NAMALWA (cell line): ENCODE measurements at places on chromosomes 7 and 10.
A peak's percentile ranks its signal among the peaks of the same experiment; 100 is the strongest.

DNA sequence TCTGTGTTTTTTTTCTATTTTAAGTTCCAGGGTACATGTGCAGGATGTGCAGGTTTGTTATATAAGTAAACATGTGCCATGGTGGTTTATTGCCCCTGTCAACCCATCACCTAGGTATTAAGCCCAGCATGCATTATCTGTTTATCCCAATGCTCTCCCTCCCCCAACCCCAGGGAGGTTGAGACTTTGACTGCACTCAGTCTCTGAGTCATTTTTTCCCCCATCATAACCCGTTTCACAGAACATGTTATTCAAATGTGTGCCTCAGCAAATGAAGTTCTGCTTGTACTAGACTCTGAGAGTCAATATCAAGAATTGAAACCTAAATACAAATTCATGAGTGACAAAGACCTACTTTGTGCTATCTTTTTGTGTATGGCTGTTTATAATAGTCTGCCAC lies 70.0 kb upstream of the CYP26C1 start:
- no peak for DNase-seq

- DNase-seq, result no peak
Measured at GRCh38 chr7:146982482-146982881, 865.9 kb downstream of the CNTNAP2 start.

DNA sequence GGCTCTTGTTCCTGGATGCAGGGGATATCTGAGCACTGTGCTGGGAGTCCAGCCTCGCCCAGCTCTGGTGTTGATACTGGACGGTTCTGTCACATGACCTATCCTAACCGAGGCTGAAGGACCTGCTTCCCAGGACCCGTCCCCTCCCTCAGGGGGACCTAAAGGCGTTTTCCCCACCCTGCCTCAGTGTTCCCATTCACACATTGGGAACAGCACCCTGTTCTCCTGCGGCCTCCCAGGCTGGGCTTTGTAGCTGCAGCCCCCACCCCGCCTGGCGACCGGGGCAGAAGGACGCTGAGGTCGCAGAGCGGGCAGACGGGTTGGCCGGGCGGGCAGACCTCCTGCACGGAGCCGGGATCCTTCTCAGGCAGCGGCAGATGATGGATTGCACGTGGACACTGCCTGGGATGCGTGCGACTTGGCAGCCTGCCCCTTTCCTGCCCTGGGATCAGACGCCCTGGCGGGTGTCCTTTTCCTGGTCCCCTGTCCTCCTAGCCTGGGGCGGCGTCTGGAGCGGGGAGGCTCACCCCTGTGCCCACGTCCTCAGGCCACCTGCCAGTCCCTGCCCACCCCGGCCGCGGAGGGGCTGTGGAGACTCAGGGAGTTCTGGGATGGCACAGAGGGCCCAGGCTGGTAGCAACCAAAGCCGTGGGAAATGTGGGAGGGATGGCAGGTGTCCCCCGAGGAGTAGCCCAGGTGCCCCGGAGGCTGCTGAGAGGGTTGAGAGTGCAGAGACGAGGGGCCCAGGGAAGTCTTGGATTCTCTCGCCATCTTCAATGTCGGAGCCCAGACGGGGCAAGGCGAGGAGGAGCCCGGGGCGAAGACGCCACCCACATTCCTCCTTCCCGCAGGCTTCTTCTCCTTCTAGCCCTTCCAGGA lies 17.2 kb upstream of the PSMG3 start:
- DNase-seq, result no peak

- DNase-seq, result no peak
Measured at GRCh38 chr7:1981201-1981877, 251.4 kb downstream of the MAD1L1 start.

- no peak for DNase-seq
Measured at GRCh38 chr10:21572578-21572977, 38.5 kb downstream of the MLLT10 start.

- no peak for DNase-seq
Measured at GRCh38 chr10:12350925-12351324, 1.6 kb downstream of the CAMK1D start.

DNA sequence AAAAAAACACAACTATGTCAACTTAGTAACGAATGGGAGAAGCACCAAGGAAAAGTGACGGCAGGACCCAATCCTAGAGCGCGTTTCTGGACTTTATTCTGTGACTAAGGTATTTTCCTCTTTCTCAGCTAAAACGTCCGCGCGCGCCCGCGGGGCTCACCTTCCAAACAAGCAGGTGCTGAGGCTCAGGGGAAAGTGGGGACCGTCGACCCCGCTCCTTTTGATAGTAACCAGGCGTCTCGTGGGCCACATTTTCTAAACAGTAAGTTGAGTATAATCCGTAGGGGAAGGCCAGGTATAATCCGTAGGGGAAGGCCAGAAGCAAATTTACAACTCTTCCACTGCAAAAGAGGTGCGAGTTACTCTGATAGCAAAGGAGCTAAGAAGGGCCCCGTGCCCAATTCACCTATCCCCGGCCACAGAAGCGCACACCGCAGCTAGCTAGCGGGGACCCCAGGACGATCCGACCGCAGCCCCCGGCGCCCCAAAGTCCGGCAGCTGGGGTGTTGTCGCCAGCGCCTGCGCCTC lies 743 bp downstream of the MKI67 start:
- peak; percentile 37 for DNase-seq

GRCh38 chr10:121112136-121112535 lies 261.0 kb downstream of the WDR11 start:
- no peak for DNase-seq

- no peak for DNase-seq
Measured at GRCh38 chr10:94450782-94451181, 48.4 kb downstream of the TBC1D12 start.

DNA sequence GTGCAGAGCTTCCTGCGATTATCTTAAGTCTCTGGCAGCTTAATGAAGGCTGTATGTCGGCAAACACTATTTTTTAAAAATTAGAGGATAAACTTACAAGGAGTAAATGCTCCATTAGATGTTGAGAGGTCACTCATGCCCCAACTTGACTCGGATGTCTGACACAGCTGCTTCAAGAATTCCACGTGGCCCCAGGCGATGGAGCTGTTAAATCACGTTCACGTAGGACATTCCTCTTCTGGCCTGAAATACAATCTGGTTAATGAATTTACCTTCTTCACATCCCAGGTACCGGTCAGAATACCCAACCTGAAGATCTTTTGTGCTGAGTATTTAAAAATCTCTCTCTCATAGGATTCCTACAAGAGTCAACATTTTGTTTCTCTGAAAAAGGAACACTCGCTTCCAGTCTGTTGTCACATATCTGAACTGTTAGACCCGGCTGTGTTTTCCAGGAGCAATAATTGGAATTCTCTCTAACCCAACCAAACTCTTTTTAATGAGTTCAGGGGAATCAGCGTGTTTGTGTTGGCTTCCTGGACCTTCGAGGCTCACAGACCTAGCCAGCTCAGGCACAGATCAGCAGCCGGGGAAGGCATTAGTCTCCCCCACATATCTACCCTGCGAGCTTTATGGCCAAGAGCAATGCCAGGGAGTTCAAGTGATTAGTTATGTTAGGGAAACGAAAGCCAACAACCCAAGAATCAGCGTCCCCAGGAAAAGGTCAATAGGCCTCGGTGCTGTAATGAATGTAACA lies 284.9 kb downstream of the FGFR2 start:
- no peak for DNase-seq

- no peak for DNase-seq
Measured at GRCh38 chr10:11011984-11012383, 5.7 kb upstream of the CELF2 start.

GRCh38 chr10:70234668-70235447 lies 1.6 kb upstream of the PPA1 start:
- DNase-seq, result no peak

DNA sequence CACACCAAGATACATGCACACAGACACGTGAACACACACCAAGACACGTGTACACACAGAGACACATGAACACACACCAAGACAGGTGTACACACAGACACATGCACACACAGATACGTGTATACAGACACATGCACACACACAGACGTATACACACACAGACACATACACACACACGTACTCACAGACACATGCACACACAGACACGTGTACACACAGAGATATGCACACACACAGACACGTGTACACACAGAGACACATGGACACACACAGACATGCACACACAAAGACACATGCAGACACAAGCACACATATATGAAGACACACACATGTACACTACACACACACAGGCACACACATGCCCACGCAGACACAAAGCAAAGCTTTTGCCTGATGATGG lies 134.6 kb downstream of the TCERG1L start:
- DNase-seq, result no peak

GRCh38 chr10:69074532-69074931 lies 13.4 kb upstream of the SRGN start:
- no peak for DNase-seq

- DNase-seq, result no peak
Measured at GRCh38 chr10:52258799-52259425, 55.2 kb upstream of the DKK1 start.

- DNase-seq, result no peak
Measured at GRCh38 chr7:15314922-15315321, 246.9 kb downstream of the AGMO start.

GRCh38 chr7:107996072-107996882 lies 6.7 kb downstream of the LAMB1 start:
- no peak for DNase-seq

GRCh38 chr7:54967377-54967776 lies 51.4 kb upstream of the EGFR start:
- no peak for DNase-seq

DNA sequence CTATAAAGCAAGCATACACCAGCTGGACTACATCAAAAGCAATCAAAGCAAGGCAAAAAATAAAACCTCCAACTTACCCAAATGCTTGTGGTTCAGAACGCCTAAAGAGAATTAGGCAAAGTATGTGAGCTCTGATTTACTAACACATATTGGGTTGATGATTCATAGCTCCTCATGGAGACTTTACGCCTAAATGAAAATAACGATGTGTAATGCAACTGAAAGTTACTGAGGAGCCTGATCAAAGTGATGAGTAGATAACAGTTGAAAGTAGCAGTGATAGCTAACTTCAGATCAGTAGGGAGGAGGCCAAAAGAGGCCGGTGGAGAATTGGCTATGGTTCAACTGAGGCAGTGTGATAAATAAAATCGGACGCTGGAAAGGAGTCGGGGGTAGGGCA lies 85.0 kb downstream of the MPP7 start:
- DNase-seq, result no peak

GRCh38 chr7:106056513-106057203 lies 55.5 kb downstream of the SYPL1 start:
- DNase-seq, result peak; percentile 95

- DNase-seq, result no peak
Measured at GRCh38 chr10:77485847-77486246, 151.8 kb downstream of the KCNMA1 start.

DNA sequence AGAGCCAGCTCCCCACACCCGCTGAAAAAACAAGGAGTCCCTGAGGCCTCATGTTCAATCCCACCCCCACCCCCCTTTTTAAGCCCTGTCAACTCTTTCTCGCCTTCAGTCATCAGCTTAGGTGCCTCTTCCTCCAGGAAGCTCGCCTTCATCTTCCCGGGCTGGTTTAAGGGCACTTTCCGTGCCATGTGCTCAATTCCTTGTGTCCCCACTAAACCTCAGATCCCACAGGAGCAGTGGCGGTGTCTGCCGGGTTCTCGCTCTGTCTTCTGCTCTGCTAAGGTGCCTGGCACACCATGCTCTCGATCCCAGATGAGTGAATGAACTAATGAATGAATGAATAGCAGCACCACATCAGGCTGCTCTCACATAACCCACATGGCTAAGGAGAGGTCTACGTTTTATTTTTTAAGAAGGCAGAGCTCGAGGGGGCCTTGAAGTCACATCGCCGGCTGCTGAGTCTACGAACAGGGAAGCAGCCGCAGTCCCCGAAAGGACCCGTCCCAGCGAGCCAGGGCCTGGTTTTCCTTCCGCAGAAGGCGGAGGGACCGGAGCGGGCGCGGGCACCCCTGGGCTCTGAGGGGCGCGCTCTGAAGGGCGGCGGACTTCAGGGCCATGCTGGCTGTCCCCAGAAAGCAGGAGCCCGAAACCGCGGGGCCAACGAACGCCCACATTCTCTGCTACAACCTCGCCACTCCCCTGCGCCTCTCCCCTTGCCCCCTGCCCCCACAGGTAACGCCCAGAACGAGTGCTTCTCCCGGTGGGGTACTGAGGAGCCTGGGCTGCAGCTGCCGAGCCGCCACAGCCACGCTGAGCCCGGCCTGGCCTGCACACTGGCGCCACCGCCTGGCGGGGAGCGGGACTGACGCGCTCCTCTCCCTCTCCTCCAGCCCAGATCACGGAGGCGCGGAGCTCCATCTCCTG lies 73.4 kb upstream of the KCNMA1 start:
- DNase-seq, result peak; percentile 27

- DNase-seq, result no peak
Measured at GRCh38 chr10:100948916-100949315, 20.4 kb upstream of the SEMA4G start.

- no peak for DNase-seq
Measured at GRCh38 chr10:74329873-74330272, 178.9 kb downstream of the ADK start.

GRCh38 chr7:27172823-27173510 lies 1.2 kb downstream of the HOXA10 start:
- DNase-seq, result no peak

- no peak for DNase-seq
Measured at GRCh38 chr10:12508165-12508564, 158.8 kb downstream of the CAMK1D start.

GRCh38 chr7:112495810-112496462 lies 15.1 kb downstream of the LSMEM1 start:
- peak; percentile 77 for DNase-seq

GRCh38 chr10:29191674-29192073 lies 97.2 kb upstream of the LYZL1 start:
- no peak for DNase-seq

DNA sequence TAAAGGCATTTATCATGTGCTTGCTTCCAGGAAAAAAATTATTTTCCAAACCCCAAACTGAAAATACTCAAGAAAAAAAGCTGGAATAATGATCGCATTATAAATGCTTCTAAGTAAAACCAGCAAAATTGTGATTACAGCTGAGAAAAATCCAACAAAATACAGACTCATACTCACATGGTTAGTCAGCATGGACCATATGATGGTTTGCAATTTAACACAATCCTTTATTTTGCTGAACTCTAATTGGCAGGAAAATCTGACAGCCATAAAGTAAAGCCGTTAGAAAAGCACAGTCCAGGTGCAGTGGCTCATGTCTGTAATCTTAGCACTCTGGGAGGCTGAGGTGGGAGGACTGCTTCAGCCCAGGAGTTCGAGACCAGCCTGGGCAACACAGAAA lies 59.6 kb downstream of the BRI3 start:
- DNase-seq, result no peak

GRCh38 chr7:2645274-2645868 lies 13.6 kb downstream of the TTYH3 start:
- peak; percentile 84 for DNase-seq
